ENCODE measurements at places on chromosomes 12 and 14. TPM values are rescaled to one million over a fixed set of nuclear protein-coding genes. Genes with fewer than 3 reads are reported as not detected.

Gene DACT1
- total RNA-seq, result 133 TPM

Gene KRT8
- total RNA-seq, result 0.25 TPM

Gene GARIN6
- total RNA-seq, result not detected

Gene RASSF8
- 18.2 TPM for total RNA-seq

Gene DUSP6
- 23.4 TPM for total RNA-seq

Gene SLC25A47
- total RNA-seq, result not detected

Data from temporal lobe (tissue), 4 donors.